Smooth muscle cell of the pulmonary artery (primary cell): ENCODE measurements at places on chromosomes 2 and 18. TPM values are rescaled to one million over a fixed set of nuclear protein-coding genes. Genes with fewer than 3 reads are reported as not detected.

Gene TMEM169
- 0.26 and 0.83 TPM in 2 replicates for total RNA-seq

Gene TCF23
- not detected in 2 replicates for total RNA-seq

Gene DOK1
- 51.3 and 116 TPM in 2 replicates for total RNA-seq

Gene STK11IP
- total RNA-seq, result 13.2 and 18.0 TPM in 2 replicates

Gene DNAJC5G
- not detected in 2 replicates for total RNA-seq

Gene TCF7L1
- 5.1 and 5.2 TPM in 2 replicates for total RNA-seq
